D721Med (cell line): ENCODE measurements at places on chromosomes 13 and 19.

DNA sequence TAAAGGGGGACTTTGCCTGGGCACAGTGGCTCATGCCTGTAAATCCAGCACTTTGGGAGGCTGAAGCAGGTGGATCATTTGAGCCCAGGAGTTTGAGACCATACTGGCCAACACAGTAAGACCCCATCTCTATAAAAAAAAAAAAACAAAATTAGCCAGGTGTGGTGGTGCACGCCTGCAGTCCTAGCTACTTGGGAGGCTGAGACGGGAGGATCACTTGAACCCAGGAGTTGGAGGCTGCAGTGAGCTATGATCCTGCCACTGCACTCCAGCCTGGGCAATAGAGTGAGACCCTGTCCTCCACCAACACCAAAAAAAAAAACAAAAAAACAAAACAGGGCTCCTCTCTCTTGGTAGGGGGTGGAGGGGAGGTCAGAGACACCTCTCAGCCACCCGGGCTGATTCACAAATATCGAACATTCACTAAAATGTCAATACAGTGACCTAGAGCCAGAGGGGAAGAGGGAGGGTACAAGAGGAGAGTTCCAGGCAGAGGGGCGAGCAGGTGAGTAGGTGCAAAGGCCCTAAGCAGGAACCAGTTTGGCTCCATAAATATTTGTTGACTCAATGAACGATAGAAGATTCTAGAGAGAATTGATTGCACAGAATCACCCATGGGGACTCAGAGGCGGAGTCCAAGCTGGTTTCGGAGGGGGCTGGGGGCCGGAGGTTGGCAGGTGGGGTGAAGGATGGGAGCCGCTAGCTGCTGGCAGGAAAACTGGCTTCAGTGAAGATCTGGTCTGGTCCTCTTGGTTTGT is 1.0 kb upstream of the CREB3L3 start:
- no peak for DNase-seq

DNA sequence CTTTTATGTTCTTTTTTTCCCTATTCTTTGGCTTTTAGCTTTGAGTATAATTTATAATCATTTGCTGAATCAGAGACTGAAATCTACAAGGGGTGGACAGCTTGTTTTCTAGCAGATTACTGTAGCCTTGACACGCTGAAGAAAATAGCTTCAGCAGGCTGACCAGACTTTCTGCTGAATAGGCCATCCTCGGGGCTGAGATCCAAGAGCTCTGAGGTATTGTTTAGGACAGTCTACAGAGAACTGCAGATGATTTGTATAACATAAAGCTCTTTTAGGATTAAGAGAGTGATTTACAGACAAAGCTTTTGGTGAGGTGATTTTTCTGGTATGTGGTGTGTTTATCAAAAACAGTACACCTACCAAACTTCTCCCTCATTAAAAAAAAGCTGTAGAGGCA is 16.8 kb downstream of the POLR1D start:
- DNase-seq = no peak

DNA sequence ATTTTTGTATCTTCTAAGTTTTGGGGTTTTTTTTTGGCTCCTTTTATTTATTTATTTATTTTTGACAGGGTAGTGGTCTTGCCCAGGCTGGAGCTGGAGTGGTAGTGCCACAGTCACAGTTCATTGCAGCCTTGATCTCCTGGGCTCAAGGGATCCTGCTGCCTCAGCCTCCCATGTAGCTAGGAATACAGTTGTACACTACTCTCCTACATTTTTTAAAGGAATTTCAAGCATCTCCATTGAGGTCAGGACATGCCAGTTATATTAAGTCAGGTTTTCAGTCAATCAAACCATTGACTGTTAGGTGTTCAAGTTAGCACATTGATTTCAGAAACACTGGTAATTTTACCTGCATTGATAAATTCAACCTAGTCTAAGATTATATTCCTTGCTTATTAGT is 480.5 kb upstream of the SPRY2 start:
- no peak for DNase-seq

GRCh38 chr13:98098516-98098915 is 44.4 kb upstream of the FARP1 start:
- DNase-seq = no peak

DNA sequence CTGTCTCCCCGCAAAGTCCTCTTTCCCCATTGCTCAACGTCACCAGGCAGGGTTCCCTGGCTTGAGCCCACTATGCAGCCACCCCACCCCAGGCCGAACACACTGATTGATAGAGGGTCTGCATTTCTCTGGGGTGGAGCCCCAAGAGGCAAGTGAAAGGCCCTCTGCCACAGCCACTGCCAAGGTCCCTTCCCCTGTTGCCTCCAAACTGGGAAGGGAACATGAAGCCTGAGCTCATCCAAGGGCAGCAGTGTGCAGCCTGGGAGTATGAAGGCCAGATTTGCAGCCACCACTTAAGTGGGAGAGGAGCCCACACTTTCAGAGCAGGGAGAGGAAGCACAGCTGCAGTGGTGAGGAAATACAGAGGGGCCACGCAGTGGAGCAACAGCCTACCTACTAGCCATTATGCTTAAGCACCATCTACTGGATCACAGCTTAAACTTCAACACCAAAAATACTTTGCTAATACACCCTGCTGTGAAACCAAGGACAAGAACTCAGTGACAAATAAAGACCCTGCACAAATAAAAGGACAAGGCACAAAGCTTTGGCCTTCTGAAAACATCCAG is 48.6 kb downstream of the UBL3 start:
- DNase-seq = no peak
